ENCODE measurements at places on chromosomes 4 and X.
A peak's percentile ranks its signal among the peaks of the same experiment; 100 is the strongest.

DNA sequence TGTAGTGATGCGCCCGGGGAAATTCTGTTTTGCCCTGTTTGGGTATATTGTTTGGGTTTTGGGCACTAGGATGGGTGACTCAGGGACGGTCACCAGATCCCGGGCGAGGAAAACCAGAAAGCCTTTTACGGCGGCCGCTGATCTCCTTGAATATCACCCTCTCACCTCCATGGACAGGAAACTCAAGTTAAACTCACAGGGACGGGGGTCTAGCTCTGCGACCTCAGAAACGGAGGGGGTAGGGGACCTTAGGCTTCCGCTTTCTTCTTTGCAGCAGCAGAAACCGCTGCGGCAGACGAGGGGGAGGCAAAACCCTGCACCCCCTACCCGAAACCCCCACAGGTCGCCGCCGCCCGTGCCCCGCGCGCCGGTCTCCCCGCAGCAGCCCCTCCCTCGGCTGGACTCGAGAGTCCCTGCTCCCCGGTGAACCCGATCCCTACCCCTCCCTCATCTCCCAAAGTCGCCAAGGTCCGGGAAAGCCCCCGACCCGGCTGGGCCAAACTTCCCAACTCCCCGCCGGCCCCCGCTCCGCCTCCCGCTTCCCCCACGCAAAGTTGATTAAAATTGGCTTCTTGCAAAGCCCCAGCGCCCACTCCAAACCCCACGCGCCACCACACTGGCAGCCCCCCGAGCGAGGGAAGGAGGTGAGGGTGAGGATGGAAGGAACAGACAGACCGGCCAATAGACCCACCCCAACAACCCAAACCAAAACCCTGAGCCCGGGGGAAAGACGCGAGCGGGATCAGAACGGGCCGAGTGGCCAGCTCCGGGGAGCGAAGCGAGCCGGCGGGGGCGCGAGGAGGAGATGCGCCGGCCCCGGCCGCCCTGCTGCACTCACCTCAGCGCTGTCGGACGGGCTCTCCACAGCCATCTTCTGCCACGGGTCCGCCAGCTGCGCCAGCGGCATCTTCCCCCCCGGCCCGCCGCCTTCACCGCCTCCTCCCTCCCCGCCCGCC, 705 bp downstream of the RPS6KA3 start:
- DNase-seq = no peak

DNA sequence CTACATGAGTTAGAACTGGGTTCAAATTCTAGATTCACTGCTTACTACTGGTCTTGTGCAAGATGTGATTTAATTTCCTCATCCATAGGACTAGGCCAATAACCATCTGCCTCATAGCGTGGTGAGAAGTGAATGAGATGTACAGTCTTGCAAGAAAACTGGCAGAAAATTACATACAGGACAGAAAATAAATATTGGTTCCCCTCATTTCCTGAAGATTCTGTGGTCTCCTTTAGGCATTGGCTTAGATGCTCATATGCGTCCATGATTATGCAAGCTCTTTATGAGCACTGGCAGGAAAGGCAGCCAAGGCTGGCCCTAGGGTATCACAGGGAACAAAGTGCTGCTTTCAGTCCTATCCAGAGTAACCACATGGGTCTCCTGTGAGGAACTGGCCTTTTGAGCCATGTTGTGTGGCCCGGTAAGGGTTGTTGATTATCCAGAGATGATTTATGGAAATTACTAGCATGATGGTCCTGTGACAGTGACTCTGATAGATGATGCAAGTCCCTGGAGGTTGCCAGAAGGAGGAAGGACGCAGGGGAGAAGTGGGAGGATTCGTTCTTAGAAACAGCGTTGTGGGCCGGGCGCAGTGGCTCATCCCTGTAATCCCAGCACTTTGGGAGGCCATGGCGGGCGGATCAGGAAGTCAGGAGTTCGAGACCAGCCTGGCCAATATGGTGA, 9.9 kb upstream of the MOB1B start:
- no peak for DNase-seq

DNA sequence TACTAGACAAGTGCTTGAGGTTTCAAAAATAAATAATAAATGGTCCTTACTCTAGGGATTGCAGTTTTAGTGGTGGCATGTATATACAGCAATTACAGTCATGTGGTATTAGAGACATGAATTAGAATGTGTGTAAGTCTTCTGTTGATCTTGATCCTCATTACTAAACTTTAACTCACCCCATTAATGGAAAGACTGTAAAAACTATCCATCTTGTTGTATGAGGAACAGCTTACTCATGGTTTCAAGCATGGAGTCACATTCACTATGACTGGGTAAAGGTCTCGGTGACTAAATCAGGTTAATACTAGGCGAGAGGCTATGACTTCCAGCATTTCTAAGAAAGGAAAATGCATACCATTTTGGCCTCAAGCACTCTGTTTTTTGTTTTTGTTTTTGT, 107.0 kb upstream of the HPGD start:
- no peak for DNase-seq

DNA sequence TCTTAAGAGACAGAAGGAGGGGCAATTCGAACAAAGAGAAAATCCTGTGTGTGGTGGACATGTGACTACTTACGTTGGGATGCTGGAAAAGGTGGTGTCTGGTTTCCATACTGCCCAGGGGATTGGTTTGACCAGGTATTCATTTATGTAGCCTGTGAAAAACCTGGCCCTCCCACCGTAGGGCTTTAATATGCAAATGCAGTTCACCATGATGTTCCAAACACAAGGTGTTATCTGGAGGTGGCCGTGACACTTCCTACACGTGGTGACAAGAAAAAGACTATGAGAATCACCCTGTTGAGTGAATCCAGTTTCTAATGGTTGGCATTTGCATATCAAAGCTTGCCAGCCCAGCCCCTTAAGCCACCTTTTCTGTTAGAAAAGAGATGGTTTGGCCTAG, 27.9 kb downstream of the UGT2B4 start:
- no peak for DNase-seq

GRCh38 chrX:729583-730409, 99.2 kb downstream of the SHOX start:
- DNase-seq = no peak

DNA sequence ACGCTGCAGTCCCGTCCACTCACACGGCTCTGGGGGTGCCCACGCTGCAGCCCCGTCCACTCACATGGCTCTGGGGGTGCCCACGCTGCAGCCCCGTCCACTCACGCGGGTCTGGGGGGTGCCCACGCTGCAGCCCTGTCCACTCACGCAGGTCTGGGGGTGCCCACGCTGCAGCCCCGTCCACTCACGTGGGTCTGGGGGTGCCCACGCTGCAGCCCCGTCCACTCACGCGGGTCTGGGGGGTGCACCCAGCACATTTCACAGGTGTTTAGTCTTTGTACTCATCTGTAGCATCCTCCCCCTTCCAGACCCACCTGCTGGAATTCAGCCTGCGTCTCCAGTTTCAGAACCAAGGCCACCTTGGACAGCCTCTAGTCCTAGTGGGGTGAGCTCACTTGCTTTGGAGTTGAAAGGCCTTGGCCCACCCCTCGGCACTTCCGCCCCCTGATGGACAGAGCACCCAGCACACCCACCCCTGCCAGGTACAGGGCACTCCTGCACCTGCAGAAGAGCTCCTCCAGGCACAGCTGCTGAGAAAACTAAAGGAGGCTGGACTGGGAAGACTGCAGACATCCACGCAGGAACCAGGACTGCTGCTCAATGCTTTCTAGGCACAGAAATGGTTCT, 73.0 kb downstream of the ABLIM2 start:
- no peak for DNase-seq

- no peak for DNase-seq
These were observed 2.6 kb upstream of the NDP start for GRCh38 chrX:43975796-43976195.

DNA sequence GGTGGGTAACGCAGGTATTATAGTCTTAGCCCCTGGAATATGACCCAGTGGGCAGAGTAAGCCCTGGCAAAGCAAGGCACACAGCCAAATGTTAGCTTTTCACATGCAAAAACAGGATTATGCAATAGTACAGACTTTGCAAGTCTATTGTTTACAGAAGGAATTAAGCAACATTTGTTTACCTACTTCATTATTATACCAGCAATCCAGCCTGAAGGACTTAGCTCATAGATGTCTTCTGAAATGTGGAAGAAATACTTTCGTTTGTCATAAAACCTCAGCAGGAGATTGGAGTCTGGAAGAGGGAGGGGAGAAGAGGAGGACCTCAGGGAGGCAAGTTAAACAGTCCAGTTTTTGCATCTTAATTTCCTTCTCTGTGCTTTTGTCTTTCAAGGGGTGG, 226.7 kb upstream of the CENPE start:
- DNase-seq = no peak

GRCh38 chr4:166482758-166483157, 609.7 kb downstream of the TLL1 start:
- DNase-seq = no peak

- no peak for DNase-seq
These were observed 143.2 kb downstream of the BMP15 start for GRCh38 chrX:51053741-51054140.

GRCh38 chrX:85004255-85004654, 578 bp downstream of the APOOL start:
- DNase-seq = no peak

GRCh38 chrX:825991-826390, 195.4 kb downstream of the SHOX start:
- DNase-seq = no peak

GRCh38 chrX:43813898-43814297, 68.4 kb downstream of the MAOB start:
- peak; percentile 51 for DNase-seq

- no peak for DNase-seq
These were observed 17.5 kb downstream of the RFC1 start for GRCh38 chr4:39348371-39349315.

GRCh38 chr4:140720387-140721304, 35.5 kb downstream of the TBC1D9 start:
- no peak for DNase-seq

GRCh38 chr4:94256828-94257227, 49.2 kb downstream of the SMARCAD1 start:
- DNase-seq = no peak

GRCh38 chr4:151766691-151767090, 5.9 kb upstream of the GATB start:
- DNase-seq = no peak

DNA sequence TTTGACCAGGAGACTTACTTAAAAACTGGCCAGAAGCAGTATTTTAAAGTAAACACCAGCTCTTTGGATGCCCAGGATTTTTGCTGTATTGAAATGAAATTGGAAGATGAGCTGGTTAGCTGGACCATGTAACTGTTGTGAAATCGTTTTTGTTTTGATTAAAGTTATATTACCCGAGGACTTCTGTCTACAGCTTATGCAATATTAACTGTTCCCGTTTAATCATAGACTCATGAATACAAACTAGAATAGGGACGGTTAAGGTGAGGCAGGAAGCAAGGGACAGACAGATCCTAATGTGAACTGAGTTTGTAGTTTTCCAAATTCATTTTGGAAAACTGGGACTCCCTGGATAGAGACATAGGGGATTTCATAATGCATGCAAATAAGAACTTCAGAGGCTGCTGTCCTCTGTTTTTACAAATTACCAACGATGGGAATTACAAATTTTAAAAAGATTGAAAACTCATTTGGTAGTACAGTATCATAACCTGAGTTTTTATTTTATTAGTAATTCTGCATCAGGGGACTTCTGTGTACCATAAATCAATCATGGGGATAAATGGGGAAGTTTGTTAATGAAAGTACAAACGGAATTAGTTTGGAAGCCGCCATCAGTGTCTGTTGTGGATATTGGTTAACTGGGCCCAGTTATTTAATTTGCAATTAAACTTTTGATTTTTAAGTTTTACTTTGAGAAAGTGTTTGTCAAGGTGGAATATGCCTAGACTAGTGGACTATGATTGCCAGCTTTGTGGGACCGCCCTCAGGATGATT, 304.4 kb downstream of the AFF2 start:
- no peak for DNase-seq

DNA sequence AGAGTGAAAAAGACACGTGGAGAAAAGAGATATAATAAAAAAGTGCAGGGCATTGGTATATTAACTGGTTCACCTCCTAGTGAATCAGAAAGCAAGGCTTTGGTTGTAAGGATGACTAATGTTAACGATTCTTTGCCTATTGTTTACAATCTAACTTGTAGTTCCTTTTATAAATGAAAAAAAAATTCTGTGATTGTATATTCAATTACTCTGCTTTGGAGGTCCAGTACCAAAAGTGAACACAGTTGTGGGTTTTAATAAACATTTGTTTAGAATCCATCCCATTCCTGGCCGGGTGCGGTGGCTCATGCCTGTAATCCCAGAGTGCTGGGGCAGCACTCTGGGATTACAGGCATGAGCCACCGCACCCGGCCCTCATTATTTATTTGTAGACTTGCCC, 36.9 kb upstream of the PRSS12 start:
- DNase-seq = no peak

DNA sequence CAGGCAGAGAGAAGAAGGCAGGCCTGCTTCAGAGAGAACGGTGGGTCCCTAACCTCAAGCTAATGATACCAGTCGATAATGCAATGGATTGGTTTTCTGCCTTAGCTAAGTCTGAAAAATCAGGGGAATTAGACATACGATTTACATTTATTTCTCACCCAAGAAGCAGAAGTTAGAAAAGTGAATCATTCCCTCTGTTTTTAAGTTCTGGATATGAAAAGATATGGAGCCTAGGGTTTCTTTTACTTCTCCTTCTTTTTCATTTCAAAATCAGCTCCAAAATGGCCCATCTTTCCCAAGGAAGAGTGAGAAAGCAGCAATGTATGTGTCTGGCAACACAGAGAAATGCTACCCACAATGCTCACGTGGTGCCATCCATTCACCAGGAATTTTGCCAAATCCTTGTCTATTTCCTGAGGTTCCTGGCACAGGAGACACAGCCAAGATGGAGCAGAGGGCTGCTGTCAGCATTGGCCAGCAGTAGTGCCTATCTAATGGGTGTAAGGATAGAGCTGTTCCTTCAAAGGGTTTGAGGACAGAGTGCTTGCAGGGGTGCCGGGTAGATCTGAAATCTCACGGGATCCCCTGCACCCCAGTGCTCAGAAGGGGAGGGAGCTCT, 231.5 kb downstream of the MAML3 start:
- DNase-seq = peak; percentile 98

DNA sequence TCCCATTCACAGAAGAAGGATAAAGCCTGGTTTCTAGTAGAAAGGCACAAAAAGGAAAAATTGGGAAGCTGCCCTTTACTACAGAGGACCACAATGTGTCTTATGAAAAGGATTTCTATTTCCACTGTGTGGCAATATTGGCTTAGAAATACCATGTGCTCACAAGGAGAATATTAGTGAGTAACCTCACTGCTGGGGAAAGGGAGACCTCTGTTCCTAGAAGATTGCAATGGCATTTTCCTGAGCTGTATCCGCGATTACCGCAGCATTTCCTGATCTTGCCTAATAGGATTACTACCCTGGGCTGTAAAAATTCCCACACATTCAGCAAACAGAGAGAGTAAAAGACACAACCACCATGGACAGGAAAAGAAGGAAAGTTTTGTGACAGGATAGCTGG, 308.8 kb upstream of the TECRL start:
- DNase-seq = no peak

DNA sequence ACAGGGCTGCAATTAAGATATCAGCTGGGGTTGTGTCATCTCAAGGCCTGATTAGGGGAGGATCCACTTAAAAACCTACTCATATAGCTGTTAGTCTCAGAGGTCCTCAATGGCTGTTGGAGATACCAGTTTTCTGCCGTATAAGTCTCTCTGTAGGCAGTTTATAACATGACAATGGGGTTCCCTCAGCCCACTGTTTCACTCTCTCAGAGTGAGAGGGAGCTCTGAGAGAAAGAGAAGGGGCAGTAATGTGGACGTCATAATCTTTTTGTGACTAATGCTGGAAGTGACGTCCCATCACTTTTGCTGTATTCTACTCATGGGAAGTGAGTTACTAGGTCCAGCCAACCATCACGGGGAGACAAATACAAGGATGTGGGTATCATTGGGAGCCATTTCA, 70.3 kb downstream of the STIM2 start:
- DNase-seq = no peak
